ENCODE measurements at places on chromosomes 7 and 10. TPM values are rescaled to one million over a fixed set of nuclear protein-coding genes. Genes with fewer than 3 reads are reported as not detected.

The GPAM gene
- total RNA-seq: 9.8 TPM

The LBX1 gene
- total RNA-seq: not detected

The GHRHR gene
- total RNA-seq: not detected

DNA sequence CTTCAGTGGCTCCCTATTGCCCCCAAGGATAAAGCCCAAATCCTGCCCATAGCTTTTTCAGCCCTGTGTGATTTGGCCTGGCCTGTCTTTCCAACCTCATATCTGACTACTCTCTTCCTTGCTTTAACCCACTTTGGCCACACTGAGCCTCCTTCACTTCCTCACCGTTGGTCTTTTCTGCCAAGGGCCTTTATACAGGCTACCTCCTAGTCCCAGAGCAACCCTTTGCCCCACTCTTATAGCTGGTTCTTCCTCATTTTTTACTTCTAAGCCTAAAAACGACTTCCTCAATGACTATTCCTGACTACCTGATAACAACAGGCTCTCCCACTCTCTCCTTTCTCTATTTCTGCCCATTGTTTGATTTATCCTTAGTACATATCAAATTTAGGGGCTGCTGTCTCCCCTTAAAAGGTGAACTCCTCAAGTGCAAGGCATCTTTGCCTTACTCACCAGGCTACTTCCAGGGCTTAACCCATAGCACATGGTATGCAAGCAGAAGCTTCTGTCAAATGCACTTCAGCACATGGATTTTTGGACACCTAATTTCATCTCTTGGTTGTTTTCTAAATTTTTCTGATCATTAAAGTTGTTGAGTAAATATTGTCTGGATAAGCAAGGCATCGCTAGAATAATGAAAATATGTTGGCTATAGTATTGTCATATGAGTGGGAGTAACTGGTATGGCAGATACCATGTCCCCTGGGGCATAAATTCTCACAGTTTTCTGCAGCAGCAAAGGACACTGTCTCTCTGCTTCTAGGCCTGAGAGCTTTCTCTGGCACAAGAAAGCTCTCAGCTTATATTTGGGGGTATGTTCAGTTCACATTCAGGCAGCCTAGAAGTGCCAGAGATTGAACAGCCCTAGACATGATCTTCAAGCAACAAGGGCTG lies 201.5 kb upstream of the GPR26 start:
- no peak for DNase-seq
- H3K4me3 ChIP-seq: no peak overlapping the region
- H3K36me3 ChIP-seq: no peaks in the 10 kb centered on the region
- no peaks in the 10 kb centered on the region for H3K27me3 ChIP-seq
- no peaks in the 10 kb centered on the region for H3K4me1 ChIP-seq
- H3K27ac ChIP-seq: no peak overlapping the region

DNA sequence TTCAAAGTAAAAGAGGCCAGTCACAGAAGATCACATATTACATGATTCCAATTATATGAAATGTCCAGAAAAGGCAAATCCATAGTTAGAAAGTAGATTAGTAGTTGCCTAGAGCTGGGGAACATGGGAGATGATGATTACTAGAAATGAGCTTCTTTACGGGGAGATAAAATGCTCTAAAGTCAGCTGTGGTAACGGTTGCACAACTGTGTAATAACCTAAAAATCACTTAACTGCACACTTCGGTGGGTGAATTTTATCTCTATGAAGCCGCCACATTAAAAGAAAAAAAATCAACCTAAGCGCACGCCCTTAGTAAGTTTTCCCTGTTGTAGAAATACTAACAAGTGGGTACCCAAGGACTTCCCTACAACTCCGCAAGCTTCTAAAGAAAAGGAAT lies 15.9 kb downstream of the XRCC2 start:
- no peaks in the 10 kb centered on the region for H3K36me3 ChIP-seq
- H3K4me1 ChIP-seq: no peaks in the 10 kb centered on the region
- H3K27ac ChIP-seq: no peak overlapping the region
- no peak overlapping the region for H3K4me3 ChIP-seq

DNA sequence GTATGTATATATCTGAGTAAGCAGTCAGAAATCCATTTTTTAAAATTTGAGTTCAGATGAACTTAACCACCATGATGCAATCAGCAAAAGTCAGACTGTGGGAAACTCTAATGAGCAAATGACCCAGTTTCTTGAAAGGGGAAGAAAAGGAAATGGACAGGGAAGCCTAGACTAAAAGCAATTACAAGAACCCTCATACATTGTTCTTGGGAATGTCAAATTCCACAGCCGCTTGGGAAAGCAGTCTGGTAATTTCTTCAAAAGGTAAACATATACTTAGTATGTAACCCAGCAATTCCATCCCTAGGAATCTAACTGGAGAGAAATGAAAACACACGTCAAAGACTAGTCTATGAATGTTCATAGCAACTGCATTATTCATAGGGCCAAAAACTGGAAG lies 16.4 kb upstream of the FOXK1 start:
- peak; percentile 100 for DNase-seq
- no peaks in the 10 kb centered on the region for H3K27me3 ChIP-seq
- H3K4me1 ChIP-seq: peaks cover 32% of the 10 kb centered on the region

DNA sequence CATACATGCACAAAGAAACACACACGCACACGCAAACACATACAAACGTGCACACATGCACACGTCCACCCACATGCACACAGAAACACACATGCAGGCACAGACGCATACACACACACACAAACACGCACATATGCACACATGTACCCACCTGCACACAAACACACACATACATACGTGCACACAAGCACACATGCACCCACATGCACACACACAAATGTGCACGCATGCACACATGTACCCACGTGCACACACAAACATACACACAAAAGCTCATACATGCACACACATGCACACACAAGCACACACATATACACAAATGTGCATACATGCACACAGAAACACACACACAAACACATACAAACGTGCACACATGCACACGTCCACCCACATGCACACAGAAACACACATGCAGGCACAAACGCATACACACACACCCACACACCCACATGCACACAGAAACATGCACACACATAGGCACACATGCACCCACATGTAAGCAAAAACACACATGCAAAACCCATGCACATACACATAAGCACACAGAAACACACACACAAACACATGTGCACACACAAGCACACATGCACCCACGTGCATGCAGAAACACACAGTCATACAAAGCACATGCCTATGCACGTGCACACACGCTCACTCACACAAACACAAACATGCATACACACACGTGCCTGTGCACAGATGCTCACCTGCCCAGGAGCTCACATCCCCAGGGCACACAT lies 44.8 kb downstream of the FOXL3 start:
- DNase-seq: no peak
- no peak overlapping the region for H3K27ac ChIP-seq
- peaks cover 12% of the 10 kb centered on the region for H3K27me3 ChIP-seq
- H3K4me1 ChIP-seq: peaks cover 8% of the 10 kb centered on the region
- H3K4me3 ChIP-seq: no peak overlapping the region
